Hematopoietic multipotent progenitor cell treated with erythropoietin and hydrocortisone succinate and interleukin-3 and kit ligand, for 17 days (in vitro differentiated cells): ENCODE measurements at places on chromosomes 16 and 17.

GRCh38 chr16:49024016-49024415 lies 257.6 kb downstream of the CBLN1 start:
- no peak for DNase-seq

DNA sequence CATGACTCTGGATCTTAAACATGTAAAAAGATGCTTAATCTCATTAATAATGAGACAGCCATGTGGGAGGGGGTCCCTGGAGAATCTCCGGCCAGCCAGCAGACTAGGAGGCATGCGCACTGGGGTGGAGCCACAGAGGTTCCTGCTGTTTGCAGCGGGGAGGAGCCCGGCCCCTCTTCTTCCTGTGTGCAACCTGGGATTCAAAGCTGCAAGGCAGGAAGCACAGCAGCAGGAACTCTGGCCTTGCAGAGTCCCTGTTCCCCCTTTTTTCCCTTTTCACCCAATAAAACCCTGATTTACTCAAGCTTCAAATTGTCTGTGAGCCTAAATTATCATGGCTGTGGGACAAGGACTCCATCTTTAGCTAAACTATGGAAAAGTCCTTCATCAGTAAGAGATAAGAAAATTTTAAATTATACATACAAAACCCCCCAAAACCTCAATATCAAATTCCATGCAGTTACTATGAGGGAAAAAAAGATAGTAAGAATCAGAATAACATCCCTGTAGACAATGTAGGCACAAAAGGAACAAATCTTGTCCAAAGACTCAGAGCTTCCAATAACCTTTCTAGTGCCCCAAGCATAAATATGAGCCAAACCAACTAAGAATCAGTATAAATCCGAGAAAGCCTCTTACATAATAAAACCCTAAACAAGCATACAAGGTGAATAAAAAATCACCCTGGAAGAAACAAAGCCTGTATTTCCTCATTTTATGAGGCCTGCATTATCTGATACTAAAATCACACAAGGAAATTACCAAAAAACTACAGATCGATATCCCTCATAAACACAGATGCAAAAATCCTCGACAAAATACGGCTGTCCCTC lies 12.1 kb downstream of the CFDP1 start:
- no peak for DNase-seq

GRCh38 chr16:79184464-79185030 lies 416.0 kb downstream of the MAF start:
- DNase-seq: no peak

GRCh38 chr16:84423416-84423837 lies 55.1 kb downstream of the ATP2C2 start:
- DNase-seq: no peak

DNA sequence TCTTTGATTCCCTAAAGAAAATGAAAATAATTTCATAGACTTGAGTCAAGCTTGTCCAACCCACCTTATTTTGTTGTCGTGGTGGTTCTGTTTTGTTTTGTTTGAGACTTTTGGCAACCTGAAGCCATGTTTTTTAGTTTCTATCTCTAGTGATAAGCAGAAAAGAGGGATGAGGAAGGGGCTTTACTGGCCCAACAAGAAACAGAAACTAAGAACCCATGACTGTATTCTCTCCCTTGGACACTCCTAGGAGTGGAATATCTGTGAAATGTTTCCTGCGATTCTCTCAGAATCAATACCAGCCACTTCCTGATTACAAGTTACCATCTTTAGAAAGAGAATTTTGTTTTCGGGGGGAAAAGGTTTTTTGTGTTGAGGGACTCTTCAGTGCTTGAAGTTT lies 207.5 kb downstream of the PRKCA start:
- DNase-seq: no peak

GRCh38 chr17:77211681-77212080 lies 70.9 kb downstream of the SEC14L1 start:
- no peak for DNase-seq

DNA sequence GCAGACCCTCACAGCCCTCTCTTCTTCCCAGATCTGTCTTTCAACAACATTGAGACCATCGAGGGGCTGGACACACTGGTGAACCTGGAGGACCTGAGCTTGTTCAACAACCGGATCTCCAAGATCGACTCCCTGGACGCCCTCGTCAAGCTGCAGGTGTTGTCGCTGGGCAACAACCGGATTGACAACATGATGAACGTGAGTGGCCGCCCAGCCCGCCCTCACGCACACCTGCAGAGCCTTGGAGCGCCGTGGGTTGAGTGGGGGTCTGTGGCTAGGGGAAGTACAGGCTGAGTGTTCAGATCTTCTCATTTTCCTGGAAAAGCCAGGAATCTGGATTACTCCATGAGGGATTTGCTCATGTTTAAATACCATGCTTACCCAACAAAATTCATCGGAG lies 15.2 kb downstream of the DRC3 start:
- DNase-seq: no peak

GRCh38 chr17:60157487-60158040 lies 7.8 kb downstream of the CA4 start:
- DNase-seq: no peak

DNA sequence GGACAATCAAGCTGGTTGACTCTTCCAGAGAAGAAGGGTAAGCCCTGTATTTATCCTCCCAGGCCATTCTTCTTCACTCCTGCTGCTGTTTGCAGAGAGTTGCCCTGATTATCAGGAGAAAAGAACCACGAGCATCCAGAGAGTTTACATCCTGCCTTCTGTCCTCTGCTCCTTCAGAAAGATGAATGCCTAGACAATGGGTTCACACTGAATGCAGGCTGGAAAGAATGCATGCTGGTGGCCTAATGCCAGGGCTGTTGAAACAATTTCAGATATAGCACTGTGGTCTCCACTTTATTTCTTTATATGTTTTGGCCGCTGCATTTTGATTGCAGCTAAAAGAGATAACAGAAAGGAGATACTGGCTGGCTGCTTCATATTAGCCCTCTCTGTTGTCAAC lies 21.2 kb upstream of the HAS3 start:
- no peak for DNase-seq

DNA sequence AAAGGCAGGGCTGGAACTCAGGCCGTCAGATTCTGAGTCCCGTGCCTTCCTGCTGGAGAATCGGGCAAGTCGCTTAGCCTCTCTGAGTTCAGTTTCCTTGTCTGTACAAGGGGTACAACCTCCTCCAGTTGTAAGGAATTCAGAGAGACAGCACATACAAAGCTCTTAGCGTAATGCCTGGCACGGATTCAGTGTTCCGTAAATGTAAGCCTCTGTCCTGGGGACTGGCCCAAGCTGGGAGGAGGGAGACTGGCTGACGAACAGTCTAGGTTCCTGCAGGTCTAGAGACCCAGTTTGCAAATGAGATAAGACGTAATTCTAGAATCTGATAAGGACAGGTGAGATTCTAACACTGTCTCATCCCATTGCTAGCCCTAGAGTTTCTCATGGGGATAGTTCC lies 9.9 kb downstream of the METTL22 start:
- no peak for DNase-seq

DNA sequence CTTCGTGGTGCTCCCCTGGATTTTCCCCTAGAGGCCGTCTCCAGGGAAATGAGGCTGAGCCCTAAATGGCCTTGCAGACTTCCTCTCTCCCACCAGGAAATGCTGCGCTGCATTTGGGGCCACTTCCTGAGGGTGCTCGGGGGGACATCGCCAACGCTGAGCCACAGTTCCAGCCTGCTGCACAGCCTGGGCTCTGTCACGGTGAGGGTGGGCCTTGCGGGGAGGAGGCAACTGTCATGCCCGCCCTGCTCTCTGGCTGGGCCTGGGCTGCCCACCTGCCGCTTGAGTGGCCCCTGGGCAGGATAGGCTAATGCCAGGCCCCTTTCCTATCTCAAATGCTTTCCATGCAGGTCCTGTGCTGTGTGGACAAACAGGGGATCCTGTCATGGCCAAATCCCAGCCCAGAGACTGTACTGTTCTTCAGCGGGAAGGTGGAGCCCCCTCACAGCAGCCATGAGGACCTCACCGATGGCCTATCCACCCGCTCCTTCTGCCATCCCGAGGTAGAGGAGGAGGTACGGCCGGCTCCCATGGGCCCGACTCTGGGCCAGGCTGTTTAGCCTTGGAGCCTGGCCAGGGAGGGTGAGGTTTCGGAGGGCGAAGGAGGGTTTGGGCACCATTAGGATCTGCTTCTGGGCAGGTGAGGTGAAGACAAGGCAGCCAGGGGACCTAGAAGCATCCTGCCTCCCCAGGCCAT lies 24.2 kb downstream of the CASKIN2 start:
- no peak for DNase-seq

GRCh38 chr16:69273009-69273408 lies 38.1 kb upstream of the VPS4A start:
- no peak for DNase-seq

DNA sequence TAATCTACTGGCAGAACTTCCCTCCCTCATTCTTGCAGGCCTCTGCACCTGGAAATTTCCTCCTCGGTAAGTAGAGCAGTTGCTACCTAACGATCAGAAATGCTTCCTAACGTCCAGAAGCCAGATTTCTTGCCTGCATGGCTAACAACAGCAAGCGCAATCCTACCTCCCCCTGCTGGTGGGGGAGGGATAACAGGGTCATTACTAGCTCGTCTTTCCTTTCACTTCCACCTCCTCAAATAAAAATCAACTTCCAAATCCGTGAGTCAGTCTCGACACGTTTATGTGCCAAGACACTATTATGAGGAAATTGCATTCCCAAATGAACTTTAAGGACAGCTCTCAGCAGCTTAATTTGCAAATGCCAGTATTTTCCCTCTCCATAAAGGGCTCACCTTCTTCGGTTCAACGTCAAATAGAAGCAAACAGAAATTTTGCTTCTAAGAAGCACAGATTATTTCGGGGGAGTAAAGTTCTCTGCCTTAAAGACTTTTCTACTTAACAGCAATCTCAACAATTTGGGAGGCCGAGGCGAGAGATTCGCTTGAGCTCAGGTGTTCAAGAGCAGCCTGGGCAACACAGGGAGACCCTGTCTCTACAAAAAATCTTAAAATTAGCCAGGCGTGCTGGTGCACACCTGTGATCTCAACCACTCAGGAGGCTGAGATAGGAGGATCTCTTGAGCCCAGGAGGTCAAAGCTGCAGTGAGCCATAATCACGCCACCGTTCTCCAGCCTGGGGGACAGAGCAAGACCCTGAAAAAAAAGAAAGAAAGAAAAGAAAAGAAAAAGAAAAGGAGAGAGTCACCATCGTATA lies 188.6 kb upstream of the PSMD7 start:
- peak; percentile 11 for DNase-seq

DNA sequence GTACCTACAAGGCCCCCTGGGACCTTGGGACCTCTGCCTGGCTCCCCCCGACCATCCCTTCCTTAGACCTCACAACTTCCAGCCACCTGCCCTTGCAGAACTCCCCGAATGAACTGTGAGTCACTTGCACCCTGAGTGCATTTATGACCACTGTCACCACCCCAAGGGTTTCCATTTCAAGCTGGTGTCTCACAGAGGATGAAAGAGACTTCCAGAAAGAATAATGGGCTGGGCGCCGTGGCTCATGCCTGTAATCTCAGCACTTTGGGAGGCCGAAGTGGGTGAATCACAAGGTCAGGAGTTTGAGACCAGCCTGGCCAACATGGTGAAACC lies 124.5 kb upstream of the CIBAR2 start:
- no peak for DNase-seq

- no peak for DNase-seq
Measured at GRCh38 chr16:7646821-7647500, 314.3 kb downstream of the RBFOX1 start.

GRCh38 chr17:36825521-36825920 lies 111.8 kb upstream of the LHX1 start:
- DNase-seq: no peak

GRCh38 chr16:10982465-10983150 lies 38.2 kb downstream of the CLEC16A start:
- DNase-seq: no peak

DNA sequence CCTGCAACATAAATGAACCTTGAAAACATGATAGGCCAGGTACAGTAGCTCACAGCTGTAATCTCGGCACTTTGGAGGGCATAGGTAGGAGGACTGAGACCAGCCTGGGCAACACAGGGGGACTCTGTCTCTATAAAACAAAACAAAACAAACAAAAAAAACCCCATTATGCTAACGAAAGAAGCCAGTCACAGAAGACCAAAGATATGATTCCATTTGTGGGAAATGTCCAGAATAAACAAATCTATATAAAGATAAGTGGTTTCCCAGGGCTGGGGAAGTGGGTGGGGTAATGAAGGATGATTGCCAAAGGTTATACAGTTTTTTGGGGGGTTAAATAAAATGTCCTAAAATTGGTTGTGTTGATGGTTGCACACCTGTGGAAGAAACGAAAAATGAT lies 36.5 kb upstream of the SIAH1 start:
- no peak for DNase-seq

DNA sequence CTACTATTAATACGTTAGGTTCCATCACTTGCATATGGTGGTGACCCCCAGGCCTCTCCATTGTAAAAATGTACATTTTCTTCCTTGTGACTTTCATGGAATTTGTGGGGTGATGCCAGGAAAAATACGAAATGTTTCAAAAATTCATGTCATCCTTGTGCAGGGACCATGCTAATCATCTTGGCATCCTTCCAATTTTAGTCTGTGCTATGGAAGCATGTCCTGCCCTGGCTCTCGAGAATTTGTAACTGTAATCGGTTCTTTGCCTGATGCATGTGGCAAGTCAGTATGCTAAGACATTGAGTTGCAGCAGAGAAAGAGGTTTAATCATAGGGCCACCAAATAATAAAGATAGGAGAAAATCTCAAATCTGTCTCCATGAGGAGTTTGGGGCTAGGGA lies 14.3 kb upstream of the GINS3 start:
- DNase-seq: no peak

GRCh38 chr16:19696328-19696727 lies 21.7 kb downstream of the KNOP1 start:
- no peak for DNase-seq

- no peak for DNase-seq
Measured at GRCh38 chr16:73170612-73171038, 122.7 kb upstream of the ZFHX3 start.

- no peak for DNase-seq
Measured at GRCh38 chr17:28340374-28340773, 4.8 kb downstream of the TNFAIP1 start.

DNA sequence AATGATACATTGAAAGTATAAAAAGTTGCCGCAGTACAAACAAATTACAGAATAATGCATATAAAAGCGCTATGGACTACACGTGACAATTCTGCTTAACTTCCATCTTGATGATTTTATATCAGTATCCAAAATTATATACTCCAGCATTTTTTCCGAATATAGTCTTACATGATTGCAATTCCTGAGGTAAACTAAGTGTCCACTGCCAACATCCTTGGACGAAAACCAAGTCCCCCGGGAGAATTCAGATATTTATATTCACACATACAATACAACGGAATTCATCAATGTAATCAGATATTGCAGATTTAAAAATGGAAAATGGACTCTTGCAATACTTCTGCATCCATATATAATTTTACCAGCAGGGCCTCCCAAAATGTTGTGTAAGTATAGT lies 8.9 kb upstream of the MYH11 start:
- DNase-seq: no peak

DNA sequence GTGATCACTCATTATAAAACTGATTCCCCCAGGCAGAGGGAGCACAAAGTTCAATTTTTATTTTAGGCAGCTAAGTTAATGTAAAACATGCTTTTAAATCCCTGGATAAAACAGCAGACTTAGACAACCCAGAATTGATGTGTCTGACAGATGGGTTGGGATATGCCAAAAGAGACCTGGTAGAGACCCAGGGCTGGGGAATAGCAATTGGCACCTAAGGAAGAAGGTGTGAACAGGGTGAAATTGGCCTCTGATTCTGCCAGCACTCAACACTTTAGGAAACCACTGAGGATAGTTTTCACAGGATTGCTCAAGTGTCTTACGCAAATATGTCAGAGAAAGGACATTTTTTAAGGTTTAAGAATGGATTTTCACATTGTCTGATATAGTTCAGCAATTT lies 938.2 kb upstream of the CDH8 start:
- DNase-seq: no peak

GRCh38 chr16:67248401-67249177 lies at the start of gene SLC9A5:
Gene SLC9A5, plus strand, starts transcription at chr16:67248979. Its CDS starts 36 bp downstream, at chr16:67249015.
- DNase-seq: no peak
